Mesenteric fat pad (tissue), 1 donor: ENCODE measurements at places on chromosomes 12 and 14. TPM values are rescaled to one million over a fixed set of nuclear protein-coding genes. Genes with fewer than 3 reads are reported as not detected.

DNA sequence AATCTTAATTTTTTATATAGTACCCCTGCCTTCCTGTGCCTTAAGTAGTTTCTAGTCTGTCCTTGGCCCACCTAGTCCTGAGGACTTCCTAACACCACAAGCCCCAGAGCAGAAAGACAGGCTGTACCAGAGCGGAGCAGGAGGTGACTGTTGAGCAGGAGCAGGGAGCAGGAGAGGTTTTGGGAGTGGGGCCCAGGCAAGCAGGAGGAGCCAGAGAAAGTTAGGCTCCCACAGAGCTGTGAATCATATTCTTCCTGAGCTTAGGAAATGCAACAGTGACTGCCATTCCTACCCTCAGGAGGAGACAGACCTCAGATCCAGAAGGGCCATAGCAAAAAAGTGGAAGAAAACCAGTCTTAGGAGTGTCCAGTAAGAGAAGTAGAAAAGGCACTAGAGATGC, 28.3 kb upstream of the COL2A1 start:
- DNase-seq: no peak

- no peak for DNase-seq
Measured at GRCh38 chr12:24483732-24484131, 465.2 kb downstream of the BCAT1 start.

The OR6S1 gene
- not detected for total RNA-seq

The ATP5MC2 gene
- total RNA-seq: 194 TPM

The SYCP3 gene
- not detected for total RNA-seq

The HPD gene
- 2.2 TPM for total RNA-seq

The LBHD2 gene
- total RNA-seq: 3.1 TPM
